ENCODE measurements at places on chromosomes 3 and 15.

- DNase-seq = no peak
Observed at GRCh38 chr15:51652084-51652668, 29.1 kb upstream of the SCG3 start.

DNA sequence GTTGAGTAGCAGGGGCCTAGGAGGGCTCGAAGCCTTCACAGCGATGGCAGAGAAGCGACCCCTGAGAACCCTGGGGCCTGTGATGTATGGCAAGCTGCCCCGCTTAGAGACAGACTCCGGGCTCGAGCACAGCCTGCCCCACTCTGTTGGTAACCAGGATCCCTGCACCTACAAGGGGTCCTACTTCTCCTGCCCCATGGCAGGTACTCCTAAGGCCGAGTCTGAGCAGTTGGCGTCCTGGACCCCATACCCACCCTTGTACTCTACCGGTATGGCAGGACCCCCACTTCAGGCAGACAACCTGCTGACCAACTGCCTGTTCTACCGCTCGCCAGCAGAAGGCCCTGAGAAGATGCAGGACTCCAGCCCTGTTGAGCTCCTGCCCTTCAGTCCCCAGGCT lies 4.3 kb downstream of the C15orf39 start:
- no peak for DNase-seq

GRCh38 chr3:53581671-53582070 lies 87.3 kb downstream of the CACNA1D start:
- DNase-seq = no peak

GRCh38 chr3:87132801-87133200 lies 94.3 kb upstream of the CHMP2B start:
- no peak for DNase-seq

GRCh38 chr3:196320137-196320536 lies 2.1 kb upstream of the DYNLT2B start:
- no peak for DNase-seq

DNA sequence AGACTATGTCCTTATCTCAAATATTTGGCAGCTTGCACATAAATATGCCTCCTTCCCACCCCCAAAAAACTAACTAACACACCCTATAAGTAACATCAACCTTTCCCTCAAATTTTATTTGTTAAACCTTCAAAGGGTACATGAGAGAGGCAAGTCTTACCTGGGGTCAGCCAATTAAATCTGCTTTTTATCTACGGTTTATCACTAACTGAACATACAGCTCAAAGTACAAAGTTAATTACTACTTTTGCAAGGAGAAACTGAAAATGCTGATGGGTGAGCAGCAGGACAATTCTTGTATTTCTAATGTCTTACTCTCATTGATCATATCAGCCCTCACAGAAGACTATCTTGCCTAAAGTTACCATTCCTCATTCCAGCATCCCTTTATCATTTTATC lies 34.6 kb downstream of the MTHFS start:
- DNase-seq = no peak

- no peak for DNase-seq
Observed at GRCh38 chr3:59764171-59764570, 714.3 kb upstream of the CFAP20DC start.

- peak; percentile 91 for DNase-seq
Observed at GRCh38 chr3:160449636-160450598, at the start of gene TRIM59. TRIM59 (minus strand) TSS chr3:160449786; CDS start chr3:160439183, 10,603 bp downstream.

- no peak for DNase-seq
Observed at GRCh38 chr3:196631682-196632045, 7.8 kb upstream of the NRROS start.

GRCh38 chr15:101324524-101325177 lies 29.6 kb upstream of the SNRPA1 start:
- DNase-seq = no peak

DNA sequence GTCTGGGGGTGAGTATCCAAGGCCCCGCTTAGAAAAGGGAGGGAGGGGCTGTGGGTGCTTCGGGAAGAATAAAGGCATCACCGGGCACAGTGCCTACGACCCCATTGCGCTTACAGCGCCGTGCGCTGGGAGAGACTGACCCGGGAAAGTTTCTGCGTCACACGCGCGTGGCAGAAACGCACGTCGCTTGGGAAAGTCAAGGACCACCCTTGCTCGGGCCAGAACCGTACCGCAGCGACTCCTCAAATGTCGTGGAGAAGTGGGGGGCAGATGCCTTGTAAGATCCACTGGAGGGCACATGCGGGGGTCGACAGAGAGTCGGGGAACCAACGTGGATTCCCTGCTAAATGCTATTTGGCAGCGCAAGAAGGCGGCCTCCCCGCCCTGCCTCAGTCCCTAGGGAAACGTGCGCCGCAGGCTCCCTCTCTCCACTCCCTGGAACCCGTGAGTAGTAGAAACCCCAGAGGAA lies 2.4 kb downstream of the ADAMTS9 start:
- no peak for DNase-seq

DNA sequence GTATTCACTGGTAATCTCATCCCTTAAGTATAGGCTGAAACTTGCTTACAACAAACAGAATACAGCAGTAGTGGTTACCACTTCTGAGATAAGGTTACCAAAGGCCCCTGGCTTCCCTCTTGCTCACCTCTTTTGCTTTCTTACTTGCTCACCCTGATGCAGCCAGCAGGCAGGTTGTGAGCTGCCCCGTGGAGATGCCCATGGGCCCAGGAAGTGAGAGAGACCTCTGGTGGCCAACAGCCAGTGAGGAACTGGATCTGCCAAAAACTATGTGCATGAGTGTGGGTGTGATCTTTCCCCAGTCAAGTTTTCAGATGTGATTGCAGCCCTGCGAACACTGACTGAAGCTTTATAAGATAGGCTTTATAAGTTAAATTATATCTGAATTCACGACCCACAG lies 48.7 kb downstream of the NMNAT3 start:
- no peak for DNase-seq

- DNase-seq = no peak
Observed at GRCh38 chr3:94259291-94259690, 196.4 kb downstream of the NSUN3 start.

DNA sequence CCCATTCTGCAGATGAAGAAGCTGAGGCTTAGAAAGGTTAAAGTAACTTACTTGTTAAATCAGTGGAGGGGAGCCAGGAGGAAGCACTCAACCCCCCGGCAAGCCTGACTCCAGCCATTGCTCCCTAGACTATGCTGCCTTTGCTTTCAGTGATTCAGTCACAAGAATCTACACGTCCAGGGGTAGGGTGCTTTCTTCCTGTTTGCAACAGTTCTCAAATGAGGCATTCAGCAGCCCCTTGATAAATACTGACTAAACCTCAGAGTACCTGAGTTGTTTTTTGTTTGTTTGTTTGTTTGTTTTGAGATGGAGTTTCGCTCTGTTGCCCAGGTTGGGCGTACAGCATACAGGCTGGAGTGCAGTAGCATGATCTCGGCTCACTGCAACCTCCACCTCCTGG lies 28.6 kb downstream of the MAGEF1 start:
- DNase-seq = no peak

- no peak for DNase-seq
Observed at GRCh38 chr3:118477768-118478167, 556.9 kb downstream of the IGSF11 start.

DNA sequence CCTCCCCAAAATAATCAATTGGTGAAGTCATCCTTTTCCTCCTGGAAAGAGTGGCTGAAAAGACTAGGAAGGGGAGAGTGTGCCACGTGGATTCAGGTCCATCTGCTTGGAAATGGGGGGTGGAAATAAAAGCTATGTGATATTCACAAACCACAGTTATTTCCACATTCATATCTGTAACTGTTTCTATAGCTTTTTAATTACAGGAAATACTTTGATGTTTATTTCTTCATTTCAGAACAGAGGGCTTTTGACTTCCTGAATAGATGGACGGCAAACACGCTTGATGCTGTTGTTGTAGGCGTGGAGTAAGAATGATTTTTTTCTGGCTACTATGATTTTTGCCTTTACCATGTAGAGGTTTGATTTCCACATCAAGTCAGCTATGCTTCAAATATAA lies 10.1 kb downstream of the AADACL2 start:
- DNase-seq = no peak

GRCh38 chr15:53458736-53459135 lies 300.7 kb downstream of the WDR72 start:
- no peak for DNase-seq

DNA sequence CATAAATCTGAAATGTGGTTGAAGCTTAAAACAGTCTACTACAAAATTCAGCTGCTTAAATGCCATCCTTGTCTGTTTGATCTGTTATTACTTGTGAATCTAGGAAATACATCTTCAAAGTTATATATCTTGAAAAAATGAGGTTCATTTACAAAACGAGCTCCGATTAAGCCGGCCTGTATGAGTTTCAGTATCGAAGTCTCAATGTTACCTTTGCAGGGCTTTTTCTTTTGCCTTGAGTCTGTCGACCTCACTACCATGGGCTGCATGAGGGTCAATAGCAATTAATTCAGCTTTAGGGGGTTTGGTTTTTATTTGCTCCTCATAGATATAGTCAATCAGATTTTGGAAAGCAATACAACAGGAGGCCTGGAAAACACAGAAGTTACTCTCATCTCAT lies 23.2 kb downstream of the ERICH6 start:
- DNase-seq = no peak

DNA sequence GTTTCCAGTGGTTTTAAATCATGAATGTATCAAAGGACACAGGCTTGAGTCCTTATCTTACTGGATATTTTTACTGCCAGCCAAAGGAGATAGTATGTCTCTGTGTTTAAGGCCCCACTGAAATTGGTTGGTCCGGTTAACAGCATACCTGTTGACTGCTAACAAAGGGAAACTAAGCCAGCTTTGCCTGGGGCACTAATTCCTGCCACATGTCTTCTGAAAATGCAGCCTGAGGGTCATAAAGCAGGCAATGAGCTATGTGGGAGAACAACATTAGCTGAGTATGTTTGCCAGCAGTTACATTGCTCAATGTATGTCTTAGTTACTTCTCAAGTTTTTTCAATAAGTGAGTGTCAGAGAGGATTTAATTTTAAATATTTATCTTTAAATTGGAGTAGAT lies 12.4 kb downstream of the PLS1 start:
- DNase-seq = no peak

DNA sequence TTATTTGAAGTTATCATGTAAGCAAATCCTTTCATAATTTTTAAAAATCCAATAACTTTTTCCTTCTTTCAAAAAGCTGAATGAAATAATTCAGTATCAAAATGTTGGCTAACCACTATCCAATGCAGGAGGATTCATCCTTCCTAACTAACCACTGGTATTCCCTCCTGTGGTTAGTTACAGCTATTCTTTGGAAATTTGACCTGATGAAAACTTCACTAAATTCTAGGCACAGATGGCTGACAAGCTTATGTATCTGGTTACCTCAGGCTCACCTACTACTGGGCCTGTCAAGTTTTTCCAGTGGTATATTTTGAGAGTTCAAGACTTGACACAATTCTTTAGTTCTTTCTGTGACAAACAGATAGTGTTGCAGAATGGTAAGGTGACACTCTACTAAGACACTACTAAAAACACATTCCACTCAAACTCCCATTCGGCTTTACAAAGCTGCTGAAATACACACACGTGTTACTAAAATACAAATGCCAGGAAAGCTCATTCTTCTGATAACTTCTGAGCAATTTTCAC lies 15.8 kb downstream of the NPTN start:
- no peak for DNase-seq

GRCh38 chr3:22704166-22704565 lies 499.0 kb upstream of the UBE2E2 start:
- DNase-seq = no peak

GRCh38 chr3:116512281-116512680 lies 67.0 kb upstream of the LSAMP start:
- DNase-seq = no peak

GRCh38 chr3:128502712-128503111 lies 9.7 kb upstream of the GATA2 start:
- no peak for DNase-seq

DNA sequence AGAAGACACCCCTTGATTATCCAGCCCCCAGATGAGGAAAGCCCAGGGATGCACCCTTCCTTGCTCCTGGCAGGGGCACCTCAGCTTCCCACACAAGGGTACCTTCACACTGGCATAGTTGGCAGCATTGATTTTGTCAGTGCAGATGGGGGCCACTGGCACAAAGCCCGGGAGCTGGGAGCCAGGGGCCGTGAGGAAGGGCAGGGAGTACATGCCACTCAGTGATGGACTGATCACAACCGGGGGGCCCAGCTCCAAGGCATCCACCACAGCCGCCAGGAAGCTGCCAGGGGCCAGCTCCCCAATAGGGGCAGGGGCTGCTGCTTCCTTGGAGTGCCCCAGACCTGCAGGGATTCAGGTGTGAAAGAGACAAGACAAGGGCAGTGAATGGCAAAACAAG lies 2.6 kb upstream of the PCBP4 start:
- no peak for DNase-seq
